ENCODE measurements at places on chromosomes 11 and 22.
A peak's percentile ranks its signal among the peaks of the same experiment; 100 is the strongest.

DNA sequence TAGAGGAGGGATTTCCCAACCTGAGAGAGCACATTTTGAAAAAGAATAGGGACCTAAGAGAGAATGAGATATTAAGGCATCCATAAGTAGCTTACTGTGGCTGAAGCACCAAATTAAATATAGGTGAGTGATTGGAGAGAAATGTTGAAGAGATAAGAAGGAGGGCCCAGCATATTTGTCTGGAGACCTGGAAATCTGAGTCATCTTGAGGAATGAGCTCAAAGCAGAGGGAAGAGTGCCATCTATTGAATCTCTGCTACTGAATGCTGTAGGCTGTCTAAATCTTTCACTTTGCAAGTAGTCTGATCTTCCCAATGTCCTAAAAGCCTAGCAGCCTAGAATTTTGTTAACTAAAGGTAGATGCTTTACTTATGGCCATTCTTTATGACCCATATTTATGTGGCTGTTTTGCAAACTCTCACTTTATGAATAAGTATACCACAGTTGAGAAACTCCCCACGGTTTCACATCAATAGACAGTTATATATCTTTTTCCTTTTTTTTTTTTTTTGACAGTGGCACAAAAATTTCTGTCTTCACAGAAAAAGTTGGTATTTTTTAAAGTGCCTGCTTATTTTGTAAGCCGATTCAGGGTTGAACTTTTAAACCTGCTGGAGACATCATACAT lies 2093.5 kb downstream of the LRRC4C start:
- ATAC-seq: peak; percentile 29

DNA sequence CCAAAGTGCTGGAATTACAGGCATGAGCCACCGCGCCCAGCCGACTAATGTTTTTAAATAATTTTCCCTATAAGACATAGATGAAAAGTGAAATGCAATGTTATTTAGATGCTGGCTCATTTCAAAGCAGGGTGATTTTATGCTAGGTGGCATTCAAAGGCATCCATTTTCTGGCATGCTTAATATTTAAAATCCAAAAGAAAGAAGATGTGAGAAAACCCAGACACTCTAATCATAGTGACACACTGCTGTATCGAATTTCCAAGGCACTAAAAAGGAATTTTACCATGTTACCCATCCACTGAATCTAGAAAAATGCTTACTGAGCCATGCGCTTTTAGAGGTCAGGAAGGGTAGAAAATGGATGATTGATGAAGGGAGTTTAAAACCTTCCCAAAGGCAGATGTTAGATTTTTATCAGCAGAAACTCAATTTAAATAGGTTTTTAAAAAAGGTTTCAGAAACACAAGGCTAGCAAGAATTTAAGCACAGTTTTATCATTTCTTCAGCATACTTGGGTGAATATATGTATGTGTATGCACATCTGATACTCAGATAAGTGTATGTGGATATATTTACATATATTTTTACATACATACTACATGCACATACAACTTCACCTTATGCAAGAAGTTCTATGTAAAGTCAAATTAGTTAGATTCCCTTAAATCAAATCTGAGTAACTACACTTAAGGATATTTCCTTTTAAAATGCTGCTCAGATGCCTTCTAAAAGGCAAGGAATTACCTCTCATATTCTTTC lies 24.1 kb upstream of the CCDC89 start:
- ATAC-seq: no peak

DNA sequence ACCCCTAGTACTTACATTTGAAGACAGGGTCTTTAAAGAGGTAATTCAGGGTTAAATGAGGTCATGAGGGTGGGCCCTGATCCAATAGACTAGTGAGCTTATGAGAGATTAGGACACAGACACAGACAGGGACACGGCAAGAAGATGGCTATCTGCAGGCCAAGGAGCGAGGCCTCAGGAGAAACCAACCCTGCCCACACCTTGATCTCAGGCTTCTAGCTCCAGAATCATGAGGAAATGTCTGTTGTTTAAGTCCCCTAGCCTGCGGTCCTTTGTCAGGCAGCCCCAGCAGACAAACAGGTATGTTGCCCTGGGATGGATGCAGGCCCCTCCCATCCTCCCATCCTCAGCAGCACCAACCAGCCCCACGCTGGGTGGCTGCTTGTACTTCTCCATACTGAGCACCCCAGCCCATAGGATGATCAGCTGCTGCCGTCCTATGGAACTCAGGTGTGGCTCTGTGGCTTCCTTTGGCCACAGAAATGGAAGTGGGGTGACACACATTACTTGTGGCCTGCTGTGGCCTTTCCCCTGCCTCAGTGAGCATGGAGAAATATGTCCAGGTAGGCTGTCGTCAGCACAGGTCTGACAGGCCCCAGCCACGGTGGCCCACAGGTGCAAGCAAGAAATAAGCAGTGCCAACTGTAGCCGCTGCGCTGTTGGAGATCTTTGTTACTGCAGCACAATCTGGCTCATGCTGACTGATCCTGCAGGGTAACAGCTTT lies 7.9 kb downstream of the GNB1L start:
- ATAC-seq: no peak

- ATAC-seq: no peak
Measured at GRCh38 chr11:73085189-73085875, 56.8 kb downstream of the FCHSD2 start.

DNA sequence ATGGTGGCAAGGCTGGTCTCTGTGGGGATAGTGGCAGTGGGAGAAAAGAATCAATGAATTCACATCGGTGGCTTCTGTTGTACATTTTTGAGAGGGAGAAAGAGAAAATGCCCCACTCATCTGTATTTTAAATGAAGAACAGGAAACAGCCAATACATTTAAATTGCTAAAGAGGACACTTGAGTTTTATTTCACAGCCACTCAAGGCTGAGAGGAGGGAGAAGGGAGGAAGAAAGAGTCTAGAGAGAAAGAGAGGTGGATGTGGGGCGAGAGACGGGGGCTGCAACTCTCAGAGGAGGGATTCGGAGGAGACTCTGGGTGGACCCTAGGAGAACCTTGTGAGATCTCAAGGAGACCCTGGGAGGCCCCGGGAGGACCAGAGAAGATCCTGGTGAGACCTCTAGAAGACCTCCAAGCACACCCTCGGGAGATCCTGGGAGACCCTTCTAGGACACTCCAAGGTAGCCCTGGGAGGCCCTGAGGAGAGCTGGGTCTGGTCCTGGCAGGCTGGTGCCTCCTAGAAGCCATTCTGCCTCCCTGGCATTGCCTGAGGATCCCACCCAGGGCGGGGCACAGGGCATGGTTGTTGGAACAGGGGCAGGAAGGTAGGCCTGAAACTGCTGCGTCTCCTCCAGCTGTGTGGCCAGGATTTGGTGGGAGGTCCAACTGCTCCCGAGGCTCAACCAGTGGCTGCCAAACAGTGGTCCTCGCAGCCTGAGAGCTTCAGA lies 91.0 kb upstream of the SHISAL1 start:
- ATAC-seq: no peak

DNA sequence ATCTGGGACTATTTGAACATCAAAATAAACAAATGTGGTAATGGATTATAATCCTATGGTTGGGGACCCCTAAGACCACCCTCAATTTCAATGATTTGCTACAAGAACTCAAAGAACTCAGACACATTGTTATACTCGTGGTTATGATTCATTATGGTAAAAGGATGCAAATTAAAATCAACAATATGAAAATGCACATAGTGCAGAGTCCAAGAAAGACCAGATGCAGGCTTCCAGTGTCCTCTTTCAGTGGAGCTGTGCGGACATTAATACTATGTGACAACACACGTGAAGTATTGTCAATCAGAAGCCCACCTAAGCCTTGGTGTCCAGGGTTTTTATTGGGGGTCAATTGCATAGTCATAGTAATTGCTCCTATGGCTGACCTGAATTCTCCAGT lies 9.2 kb upstream of the QSER1 start:
- no peak for ATAC-seq

DNA sequence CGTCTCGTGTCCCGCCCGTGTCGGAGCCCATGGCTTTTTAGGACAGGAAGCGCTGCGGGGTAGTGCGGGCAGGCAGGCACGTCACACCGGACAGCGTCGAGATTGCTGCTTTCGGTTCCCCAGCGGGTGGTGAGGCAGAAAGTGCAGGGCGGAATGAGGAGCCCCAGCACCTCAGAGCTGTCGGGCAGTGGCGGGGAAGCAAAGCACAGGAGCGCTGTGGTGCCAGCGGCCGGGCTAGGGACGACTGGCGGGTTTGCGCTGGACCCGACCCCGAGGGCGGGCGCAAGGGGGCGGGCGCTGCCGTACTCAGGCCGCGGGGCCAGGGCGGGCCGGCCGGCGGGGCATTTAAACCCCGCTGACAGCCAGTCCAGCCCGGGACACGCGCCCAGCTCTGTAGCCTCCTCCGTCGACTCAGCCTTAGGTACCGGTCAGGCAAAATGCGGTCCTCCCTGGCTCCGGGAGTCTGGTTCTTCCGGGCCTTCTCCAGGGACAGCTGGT lies at the start of gene SLC37A2:
TSS of gene SLC37A2 (plus strand) at position 375 of the 498 bp plus-strand sequence. CDS start at position 438, 63 bp downstream.
- ATAC-seq: peak; percentile 85

DNA sequence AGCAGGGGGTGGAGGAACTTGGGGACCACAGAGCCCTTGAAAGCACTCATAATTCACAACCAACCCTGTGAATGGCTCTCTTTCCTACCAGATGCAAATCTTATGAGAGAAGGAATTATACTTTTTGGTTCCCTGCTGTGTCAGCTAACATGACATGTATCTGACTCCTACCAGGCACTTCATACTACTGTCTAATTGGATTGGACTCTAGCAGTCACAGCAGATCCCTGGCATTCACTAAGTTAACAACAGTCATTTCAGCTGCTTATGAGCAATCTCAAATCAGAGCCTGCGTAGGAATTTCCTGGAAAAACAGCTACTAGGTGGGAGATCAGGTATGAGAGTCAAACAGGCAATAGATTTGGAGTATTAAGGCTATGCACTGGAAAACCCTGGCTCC lies 11.1 kb upstream of the ENDOD1 start:
- no peak for ATAC-seq

DNA sequence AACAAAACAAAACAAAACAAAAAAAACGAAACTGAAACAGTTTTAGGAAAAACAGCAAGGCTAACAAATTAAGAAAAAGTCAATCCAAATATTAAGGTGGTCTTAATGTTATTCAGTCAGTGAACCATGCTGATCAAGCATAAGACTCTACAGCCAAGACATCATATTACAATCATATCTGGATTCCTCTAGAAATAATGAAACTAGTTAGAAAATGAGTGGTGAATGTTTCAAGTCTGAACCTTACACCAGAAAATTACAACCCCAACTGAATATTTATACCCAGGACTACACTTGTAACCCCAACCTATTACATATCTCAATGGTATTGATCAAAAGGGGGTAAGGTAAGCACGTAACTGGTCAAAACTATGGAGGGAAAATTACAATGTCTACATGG lies 48.8 kb downstream of the ACAT1 start:
- peak; percentile 74 for ATAC-seq

- ATAC-seq: no peak
Measured at GRCh38 chr11:4381901-4382300, 11.6 kb downstream of the TRIM21 start.

DNA sequence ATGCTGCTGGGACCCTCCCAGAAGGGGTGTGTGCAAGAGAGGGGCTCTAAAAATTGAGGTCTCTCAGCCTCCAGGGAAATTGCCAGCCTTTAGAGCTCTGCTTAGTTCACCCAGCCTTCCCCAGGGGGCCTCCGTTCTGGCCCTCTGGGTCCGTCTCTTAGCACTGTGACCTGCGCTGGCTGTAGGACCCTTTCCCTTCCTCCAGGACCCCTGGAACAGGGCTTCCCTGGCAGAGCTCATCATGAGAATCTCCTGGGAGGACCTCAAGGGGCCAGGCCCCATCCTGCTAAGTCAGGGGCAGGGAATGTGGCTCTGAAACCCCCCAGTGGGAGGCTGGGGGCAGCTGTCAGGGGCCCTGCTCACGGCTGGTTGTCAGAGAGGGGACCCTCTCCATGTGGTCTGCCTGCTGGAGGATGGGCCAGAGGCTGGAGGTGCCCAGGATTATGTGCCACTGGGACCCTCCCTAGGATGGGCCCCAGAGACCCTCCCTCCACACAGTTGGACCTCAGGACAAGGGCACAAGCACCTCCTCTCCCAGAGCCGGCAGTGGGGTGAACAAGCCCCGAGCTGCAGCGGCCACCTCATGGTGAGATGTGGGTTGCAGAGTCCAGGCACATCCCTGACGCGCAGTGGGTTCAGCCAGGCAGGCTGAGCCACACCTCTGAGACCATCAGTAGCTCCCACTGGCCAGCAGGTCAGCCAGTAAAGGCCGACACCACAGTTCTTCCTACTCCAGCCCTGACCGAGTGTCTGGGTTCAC lies 27.1 kb upstream of the GAL start:
- no peak for ATAC-seq
